ENCODE measurements at places on chromosomes 5 and 9.

GRCh38 chr5:72241346-72242003, 78.6 kb downstream of the MRPS27 start:
- DNase-seq, result no peak
- H3K27me3 ChIP-seq, result no peaks in the 10 kb centered on the region
- peaks cover 4% of the 10 kb centered on the region for H3K36me3 ChIP-seq
- no peak overlapping the region for H3K4me3 ChIP-seq
- peaks cover 12% of the 10 kb centered on the region for H3K4me1 ChIP-seq

DNA sequence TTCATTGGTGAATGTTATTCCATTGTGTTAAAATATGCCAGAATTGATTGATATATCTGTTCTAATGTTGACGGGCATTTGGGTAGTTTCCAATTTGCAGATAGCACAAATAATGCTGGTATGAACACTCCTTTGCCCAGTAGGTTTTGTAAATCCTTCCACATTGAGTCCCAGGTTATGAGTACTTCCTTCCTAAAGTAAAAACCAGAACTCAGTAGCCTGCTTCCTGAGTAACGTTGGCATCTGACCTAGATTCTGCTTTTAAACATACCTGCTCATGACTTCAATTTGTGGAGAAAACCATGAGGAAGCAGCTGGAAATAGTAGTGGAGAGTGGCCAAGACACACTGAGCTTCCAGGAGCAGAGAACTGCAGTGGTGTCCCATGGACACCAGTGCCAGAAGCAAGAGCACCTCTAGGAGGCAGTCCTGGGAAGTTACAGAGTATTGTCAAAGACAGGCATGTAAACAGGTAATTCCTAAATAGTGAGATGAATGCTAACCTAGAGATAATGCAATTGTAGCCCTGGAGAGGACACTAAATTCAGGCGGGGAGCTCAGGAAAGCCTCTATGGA, 24.3 kb upstream of the RASGRF2 start:
- no peak overlapping the region for H3K27ac ChIP-seq
- no peak overlapping the region for H3K4me3 ChIP-seq
- no peaks in the 10 kb centered on the region for H3K36me3 ChIP-seq

GRCh38 chr9:136316896-136317676, 10.3 kb upstream of the GPSM1 start:
- H3K27me3 ChIP-seq, result no peaks in the 10 kb centered on the region
- no peak overlapping the region for H3K27ac ChIP-seq
- no peak overlapping the region for H3K4me3 ChIP-seq
- H3K36me3 ChIP-seq, result no peaks in the 10 kb centered on the region

DNA sequence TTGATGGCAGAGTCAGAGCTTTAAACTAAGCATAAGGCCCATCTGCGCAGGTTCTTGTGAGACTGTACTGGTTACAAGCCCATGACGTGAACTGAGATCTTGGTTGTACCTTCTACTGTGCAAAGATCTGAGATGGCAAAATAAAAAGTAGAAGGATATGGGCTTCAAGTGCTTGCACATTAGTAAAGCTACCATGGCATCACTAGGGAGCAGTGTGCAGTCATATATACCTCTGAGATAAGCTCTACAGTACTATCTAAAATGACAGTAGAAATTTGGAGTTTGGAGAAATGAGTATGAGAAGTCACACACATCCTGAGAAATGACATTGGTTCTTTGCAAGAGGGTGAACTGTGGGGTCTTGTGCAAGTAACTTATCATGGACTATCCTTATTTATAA, 408.2 kb upstream of the PRR16 start:
- no peak overlapping the region for H3K4me3 ChIP-seq
- no peaks in the 10 kb centered on the region for H3K36me3 ChIP-seq
- H3K27ac ChIP-seq, result no peak overlapping the region
- DNase-seq, result no peak

DNA sequence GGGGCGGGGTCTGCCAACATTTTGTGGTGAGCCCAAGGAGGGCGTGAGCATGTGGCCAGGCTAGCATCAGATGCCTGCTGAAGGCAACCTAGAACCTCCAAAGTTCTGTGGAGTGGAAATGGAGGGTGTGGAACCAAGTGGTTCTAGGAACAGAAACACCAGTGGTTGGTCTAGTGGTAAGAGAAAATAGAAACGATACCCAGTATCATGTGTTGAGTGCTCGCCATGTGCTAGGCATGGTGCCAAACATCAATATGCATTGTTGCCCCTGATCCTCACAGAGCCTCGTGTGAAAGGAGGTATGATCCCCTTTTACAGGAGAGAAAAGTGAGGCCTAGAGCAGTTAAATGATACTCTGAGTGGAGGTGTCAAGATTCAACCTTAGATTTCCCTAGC, 31.5 kb upstream of the MVB12B start:
- H3K27me3 ChIP-seq, result no peaks in the 10 kb centered on the region
- H3K4me3 ChIP-seq, result no peak overlapping the region
- H3K27ac ChIP-seq, result no peak overlapping the region
- no peaks in the 10 kb centered on the region for H3K4me1 ChIP-seq

- H3K27me3 ChIP-seq, result no peaks in the 10 kb centered on the region
- no peak overlapping the region for H3K27ac ChIP-seq
- no peak for DNase-seq
- H3K36me3 ChIP-seq, result no peaks in the 10 kb centered on the region
- H3K4me3 ChIP-seq, result no peak overlapping the region
Observed at GRCh38 chr9:3903906-3904305, 378.1 kb upstream of the RFX3 start.

- H3K4me3 ChIP-seq, result no peak overlapping the region
- H3K27me3 ChIP-seq, result no peaks in the 10 kb centered on the region
- no peak for DNase-seq
- no peaks in the 10 kb centered on the region for H3K4me1 ChIP-seq
- H3K27ac ChIP-seq, result no peak overlapping the region
Observed at GRCh38 chr5:4479426-4479825, 660.7 kb upstream of the ADAMTS16 start.

DNA sequence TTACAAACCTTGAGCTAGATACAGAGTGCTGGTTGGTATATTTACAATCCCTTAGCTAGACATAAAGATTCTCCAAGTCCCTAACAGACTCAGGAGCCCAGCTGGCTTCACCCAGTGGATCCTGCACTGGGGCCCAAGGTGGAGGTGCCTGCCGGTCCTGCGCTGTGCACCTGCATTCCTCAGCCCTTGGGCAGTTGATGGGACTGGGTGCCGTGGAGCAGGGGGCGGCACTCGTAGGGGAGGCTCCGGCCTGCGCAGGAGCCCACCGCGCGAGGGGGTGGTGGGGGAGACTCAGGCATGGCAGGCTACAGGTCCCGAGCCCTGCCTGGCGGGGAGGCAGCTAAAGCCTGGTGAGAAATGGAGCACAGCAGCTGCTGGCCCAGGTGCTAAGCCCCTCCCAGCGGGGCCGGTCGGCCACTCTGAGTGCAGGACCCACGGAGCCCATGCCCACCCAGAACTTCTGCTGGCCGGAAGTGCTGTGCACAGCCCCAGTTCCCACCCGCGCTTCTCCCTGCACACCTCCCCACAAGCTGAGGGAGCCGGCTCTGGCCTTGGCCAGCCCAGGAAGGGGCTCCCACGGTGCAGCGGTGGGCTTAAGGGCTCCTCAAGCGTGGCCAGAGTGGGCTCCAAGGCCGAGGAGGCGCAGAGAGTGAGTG, 1464.7 kb downstream of the EFNA5 start:
- H3K4me3 ChIP-seq, result no peak overlapping the region
- no peaks in the 10 kb centered on the region for H3K27me3 ChIP-seq
- H3K4me1 ChIP-seq, result no peaks in the 10 kb centered on the region
- no peak for DNase-seq
- no peak overlapping the region for H3K27ac ChIP-seq

DNA sequence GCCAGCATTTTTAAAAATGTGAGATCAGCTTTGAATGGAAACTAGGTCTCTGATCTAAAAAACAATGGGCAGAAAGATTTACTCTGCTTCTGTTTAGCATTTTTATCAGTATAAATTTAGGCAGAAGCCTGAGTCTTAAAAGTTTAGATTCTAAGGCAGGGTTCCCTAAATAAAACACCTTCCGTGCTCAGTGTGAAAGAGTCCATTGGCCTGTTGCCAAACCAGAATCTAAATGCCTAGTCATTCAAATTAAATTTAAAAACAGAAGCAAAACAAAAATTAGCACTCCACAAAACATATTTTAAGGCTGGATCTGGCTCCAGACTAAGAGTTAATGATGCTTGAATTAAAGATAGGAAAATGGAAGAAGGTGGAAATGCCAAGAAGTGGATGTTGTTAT, 4.5 kb downstream of the TYRP1 start:
- no peaks in the 10 kb centered on the region for H3K27me3 ChIP-seq
- H3K36me3 ChIP-seq, result no peaks in the 10 kb centered on the region
- no peak for DNase-seq
- no peak overlapping the region for H3K27ac ChIP-seq
- no peak overlapping the region for H3K4me3 ChIP-seq
- no peaks in the 10 kb centered on the region for H3K4me1 ChIP-seq

DNA sequence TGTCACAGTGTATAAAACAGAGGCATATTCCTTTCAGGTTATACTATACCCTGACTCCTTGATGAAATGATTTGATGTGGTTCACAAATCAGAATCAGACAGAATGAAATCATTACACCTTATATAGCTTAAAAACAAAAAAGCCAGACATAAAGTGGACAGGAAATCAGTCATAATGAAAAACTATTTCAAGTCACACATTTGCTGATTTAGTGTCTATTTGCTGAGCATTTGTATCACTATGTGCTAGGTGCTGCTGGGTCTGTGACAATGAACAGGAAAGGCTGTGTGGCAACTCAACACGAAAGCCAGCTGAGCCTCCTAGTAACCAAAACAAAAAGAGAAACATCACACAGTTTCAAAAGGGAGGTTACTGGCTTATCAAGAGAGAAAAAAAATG, 194.0 kb downstream of the EFNA5 start:
- H3K27ac ChIP-seq, result no peak overlapping the region
- no peak overlapping the region for H3K4me3 ChIP-seq
- no peak for DNase-seq
- H3K36me3 ChIP-seq, result no peaks in the 10 kb centered on the region
- H3K27me3 ChIP-seq, result no peaks in the 10 kb centered on the region

- no peak for DNase-seq
- H3K27ac ChIP-seq, result no peak overlapping the region
- no peaks in the 10 kb centered on the region for H3K27me3 ChIP-seq
Observed at GRCh38 chr5:163661360-163661759, 155.9 kb downstream of the MAT2B start.

- H3K36me3 ChIP-seq, result no peaks in the 10 kb centered on the region
- H3K27me3 ChIP-seq, result no peaks in the 10 kb centered on the region
- peak; percentile 18 for DNase-seq
- no peak overlapping the region for H3K4me3 ChIP-seq
Observed at GRCh38 chr9:98775831-98776441, 20.4 kb downstream of the ANKS6 start.

DNA sequence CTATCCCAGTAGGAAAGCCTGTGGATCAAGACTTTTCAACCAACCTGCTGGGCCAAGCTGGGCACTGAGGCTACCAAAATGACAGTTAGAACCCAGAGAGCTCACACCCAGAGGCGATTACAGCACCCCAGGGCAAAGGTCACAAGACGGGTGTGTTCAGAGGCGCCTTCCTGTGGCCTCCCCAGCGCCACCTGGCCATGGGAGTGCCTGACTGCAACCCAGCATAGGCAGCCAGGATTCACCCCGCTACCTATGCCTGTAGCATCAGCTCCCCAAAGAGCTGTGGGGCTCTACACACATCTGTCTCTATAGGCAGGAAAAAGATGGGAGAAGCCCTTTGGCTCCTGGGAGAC, 33.5 kb downstream of the PDGFRB start:
- no peak overlapping the region for H3K4me3 ChIP-seq
- no peaks in the 10 kb centered on the region for H3K36me3 ChIP-seq
- DNase-seq, result no peak
- H3K27ac ChIP-seq, result no peak overlapping the region
- no peaks in the 10 kb centered on the region for H3K27me3 ChIP-seq
- H3K4me1 ChIP-seq, result peaks cover 4% of the 10 kb centered on the region

Data from Panc1 (cell line).